ENCODE measurements at places on chromosomes 2 and 18.

- no peak for DNase-seq
Observed at GRCh38 chr2:224469374-224469964, 67.6 kb upstream of the FAM124B start.

DNA sequence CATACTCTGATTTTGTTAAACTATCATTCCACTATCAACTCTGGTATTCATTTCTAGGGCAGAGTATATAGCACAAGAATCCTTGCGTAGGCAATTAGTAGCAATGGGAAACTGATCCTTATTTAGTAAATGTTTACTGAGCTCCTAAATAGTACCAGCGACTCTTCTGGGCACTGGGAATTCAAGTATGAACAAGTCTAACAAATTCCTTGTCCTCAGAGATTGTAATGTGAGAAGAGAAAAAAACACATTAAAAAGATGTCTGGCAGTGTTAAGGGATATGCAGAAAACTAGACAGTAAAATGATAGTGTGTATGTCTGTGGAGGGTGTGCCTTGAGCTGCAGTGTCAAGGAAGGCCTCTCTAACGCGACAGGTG is 721 bp downstream of the METTL5 start:
- DNase-seq, result no peak

GRCh38 chr2:204744506-204744905 is 199.2 kb downstream of the PARD3B start:
- no peak for DNase-seq

GRCh38 chr2:171176516-171176915 is 15.8 kb upstream of the TLK1 start:
- no peak for DNase-seq

- DNase-seq, result no peak
Observed at GRCh38 chr2:134911400-134911785, 7.2 kb upstream of the CCNT2 start.

- no peak for DNase-seq
Observed at GRCh38 chr2:224952936-224953657, 89.2 kb downstream of the DOCK10 start.

- no peak for DNase-seq
Observed at GRCh38 chr2:38702413-38702812, 36.5 kb downstream of the GALM start.

- DNase-seq, result no peak
Observed at GRCh38 chr2:147760984-147761383, 83.8 kb upstream of the ACVR2A start.

GRCh38 chr2:188391354-188391753 is 99.7 kb downstream of the GULP1 start:
- no peak for DNase-seq

DNA sequence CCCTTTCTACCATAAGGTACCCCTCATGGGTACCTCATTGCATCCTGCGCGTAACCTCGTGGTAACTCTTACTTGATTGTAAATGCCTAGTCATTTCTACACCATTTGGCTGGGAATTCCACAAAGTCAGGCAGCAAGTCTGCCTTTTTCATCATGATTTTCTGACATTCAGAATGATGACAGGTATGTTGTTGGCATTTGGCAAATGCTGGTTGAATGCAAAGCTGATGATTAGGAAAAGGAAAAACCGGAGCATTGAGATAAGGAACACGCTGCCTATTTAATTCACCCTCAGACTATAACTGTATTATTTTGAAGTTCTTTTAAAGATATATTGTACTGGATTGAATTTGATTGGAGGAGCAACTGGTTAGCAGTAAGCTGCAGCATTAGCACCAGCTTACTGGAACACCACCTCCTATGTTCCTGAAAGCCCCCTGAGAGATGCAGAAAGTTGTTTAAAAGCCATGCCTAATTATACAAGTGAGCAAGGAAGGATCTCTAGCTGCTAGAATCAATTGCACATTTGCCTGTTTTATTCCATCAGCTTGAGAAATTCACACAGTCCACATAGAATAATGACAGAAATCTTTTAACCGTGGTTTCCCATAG is 520.1 kb downstream of the LRP1B start:
- DNase-seq, result no peak

DNA sequence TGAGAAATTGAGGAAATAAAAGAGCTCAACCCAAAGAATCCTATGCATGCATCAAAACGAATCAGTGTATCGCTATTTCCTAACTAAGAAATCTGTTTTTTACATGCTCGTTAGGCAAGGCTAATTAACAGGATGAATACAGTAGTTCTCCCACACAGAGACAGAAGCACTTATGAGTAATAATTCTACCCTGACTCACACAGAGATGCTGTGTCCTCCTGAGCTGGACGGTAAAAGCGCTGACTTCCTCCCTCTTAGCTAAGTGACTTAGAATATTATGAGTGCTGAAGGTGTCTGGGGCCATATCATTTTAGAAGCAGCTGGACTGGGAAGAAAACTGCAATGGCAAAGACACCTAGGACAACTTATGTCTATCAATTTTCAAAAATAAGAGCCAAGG is 18.5 kb downstream of the PLEKHM3 start:
- no peak for DNase-seq

- no peak for DNase-seq
Observed at GRCh38 chr18:191725-192124, 33.4 kb downstream of the USP14 start.

DNA sequence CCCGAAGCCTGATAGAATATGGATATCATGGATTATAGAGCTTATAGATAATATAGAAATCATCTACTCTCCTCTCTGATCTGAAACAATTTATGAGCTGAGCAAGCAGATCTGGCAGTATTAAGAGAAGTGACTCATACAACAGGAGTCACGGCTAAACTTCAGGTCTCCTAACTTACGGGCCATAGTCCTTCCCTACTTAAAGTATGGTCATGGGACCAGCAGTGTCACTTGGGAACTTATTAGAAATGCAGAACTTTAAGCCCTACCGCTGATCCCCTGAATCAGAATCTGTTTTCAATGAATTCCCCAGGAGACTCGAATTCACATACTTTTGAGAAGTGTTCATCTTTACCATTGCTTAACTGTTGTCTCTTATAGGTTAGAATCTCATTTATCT is 195.7 kb upstream of the FANCL start:
- DNase-seq, result no peak

DNA sequence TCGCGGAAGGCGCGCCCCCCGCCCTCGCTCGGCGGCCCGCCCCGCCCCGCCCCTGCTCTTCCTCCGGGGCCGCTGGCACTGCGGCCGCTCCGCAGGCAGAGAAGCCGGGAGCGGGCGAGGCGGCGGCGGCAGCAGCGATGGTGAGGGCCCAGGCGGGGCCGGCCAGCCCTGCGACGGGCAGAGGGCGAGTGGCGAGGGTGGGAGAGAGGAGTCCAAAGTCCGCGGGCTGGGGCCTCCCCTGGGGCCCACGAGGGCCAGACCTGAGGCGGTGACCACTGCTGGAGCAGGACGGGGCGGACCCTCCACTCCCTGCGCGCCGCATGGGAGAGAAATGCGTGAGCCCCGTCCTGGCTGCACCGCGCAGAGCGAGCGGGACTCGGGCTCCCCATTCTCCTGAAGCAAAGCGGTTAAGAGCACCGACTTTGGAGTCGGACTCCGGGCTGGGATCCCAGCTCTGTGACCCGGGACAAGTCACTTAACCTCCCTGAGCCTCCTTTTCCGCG is at the start of gene VAMP5:
VAMP5 (plus strand) TSS at position 78 of the 503 bp plus-strand sequence; CDS start at position 138, 60 bp downstream.
- DNase-seq, result no peak

- DNase-seq, result no peak
Observed at GRCh38 chr18:21557607-21558253, 42.8 kb downstream of the ESCO1 start.

- DNase-seq, result no peak
Observed at GRCh38 chr2:149119368-149119767, 80.9 kb downstream of the LYPD6B start.

DNA sequence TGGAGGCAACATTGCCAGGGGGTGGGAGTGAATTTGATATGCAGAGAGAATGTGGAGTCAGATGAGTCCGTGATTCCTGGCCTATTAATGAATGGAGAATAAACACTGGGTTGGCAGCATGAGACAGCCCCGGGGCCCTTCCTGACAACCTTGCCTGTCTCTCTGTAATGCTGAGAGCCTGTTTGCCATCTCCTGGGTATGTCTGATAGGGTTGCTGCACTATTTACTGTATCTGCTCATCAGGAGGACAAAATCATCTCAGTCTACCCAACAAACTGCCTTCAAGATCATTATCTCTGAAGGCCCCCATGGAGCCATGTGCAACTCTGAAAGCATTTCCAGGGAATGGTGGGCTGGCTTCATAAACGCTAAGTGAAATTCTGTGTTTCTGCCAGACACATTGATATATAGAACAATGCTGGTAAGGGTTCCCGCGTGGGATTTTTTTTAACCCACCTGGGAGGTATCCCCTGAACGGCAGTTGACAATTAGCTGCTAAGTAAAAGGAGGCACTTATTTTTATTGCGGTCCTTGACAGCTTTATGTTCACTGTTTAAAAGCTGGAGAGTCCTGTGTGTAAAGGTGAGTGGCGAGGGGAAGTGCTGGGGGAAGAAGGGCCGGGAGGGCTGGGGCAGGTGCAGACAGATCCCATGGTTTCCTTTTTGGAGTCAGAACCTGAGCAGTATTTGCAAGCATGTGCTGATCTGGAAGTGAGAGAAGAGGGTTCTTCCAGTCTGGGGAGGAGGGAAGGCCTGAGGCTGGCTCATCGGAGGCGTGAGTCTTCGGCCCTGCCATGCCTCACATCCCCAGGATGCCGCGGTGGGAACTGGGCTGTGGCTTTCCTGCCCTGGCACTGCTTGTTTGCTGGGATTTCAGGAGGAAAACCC is 64.8 kb downstream of the ARHGAP25 start:
- DNase-seq, result no peak

GRCh38 chr18:2656981-2657512 is 1.5 kb downstream of the SMCHD1 start:
- DNase-seq, result no peak

Data from stimulated activated CD8-positive, alpha-beta memory T cell treated with anti-CD3 and anti-CD28 coated beads, Interleukin-15, amount 100 ng/mL, for 24 hours (primary cell).